A549 (cell line): ENCODE measurements at places on chromosomes 7 and 10. TPM values are rescaled to one million over a fixed set of nuclear protein-coding genes. Genes with fewer than 3 reads are reported as not detected.

Gene HOXA11
- 0.59 to 0.84 TPM (median 0.61 TPM) in 3 replicates for polyA plus RNA-seq

Gene WNT8B
- polyA plus RNA-seq: 0.04 to 0.05 TPM in 2 of 3 replicates, not detected in the other

- DNase-seq: no peak
These were observed 13.2 kb downstream of the SHOC2 start for GRCh38 chr10:110932505-110933180.

Gene DENND2A
- 0.37 to 0.54 TPM (median 0.38 TPM) in 3 replicates for polyA plus RNA-seq

DNA sequence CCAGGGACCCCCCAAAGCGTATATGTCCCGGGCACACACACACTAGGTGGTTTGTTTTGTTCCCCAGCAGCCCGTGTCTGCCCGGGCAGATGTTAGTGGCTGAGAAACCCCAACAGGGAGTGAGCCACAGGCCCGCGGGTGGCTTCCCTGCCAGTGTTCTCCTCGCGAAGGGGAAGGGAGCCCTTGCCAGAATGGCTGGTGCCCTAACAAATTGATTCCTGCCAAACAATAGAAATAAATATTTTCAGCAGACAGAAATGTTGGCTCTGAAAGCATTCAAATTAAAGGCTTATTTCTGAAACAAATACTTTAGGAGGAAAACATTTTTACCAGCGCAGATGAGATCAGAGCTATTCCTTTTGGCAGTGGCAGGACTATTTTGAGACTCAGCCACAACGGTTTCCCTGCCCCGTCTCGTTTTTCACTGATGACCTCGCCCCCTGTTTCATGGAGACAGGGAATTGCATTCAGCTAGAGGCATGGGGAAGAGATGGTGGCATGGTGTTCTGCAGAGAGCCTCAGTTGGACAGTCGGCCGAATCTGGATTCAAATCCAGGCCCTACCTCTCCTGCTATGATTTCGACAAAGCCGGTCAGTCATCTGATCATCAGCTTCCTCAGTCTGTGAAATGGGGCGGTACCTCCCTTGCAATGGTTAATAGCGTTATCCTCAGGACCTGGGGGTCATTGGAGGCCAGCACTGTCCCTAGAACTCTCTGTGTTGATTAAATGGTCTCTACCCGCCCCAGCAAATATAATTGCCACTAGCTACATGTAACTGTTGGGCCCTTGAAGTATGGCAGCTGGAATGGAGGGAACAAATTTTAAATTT is 84.5 kb downstream of the CUX1 start:
- DNase-seq: no peak

DNA sequence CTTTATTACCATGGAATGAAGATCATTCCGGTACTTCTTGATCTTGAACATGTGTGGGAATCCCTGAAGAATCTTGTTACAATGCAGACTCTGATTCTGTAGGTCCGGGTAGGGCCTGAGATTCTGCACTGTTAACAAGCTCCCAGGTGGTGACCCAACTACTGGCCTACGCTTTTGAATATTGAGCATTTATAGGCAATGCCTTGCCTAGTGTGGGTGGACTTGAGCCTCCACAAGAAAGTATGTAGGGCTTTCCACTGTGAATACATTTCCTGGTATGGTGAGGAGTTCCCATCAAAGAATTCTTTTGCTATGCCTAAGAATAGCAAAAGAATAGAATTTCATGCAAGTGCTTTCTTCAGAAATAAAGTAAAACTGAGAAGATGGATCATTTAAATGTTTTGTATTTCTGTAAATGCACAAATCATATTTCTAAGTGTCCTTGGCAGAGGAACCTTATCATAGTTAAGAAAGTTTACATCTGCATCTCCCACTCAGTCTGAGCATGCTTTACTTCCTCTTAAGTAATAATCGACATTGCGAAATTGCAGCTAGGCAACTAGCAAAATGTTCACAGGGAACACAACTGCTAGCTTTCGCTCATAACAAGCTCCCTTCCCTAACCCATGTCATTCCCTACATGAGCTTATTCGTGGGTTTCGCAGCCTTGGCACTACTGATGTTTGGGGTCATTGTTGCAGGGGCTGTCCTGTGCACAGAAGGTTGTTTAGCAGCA is 71.4 kb downstream of the AHR start:
- DNase-seq: peak; percentile 81
